ENCODE measurements at places on chromosomes 6 and 20.

DNA sequence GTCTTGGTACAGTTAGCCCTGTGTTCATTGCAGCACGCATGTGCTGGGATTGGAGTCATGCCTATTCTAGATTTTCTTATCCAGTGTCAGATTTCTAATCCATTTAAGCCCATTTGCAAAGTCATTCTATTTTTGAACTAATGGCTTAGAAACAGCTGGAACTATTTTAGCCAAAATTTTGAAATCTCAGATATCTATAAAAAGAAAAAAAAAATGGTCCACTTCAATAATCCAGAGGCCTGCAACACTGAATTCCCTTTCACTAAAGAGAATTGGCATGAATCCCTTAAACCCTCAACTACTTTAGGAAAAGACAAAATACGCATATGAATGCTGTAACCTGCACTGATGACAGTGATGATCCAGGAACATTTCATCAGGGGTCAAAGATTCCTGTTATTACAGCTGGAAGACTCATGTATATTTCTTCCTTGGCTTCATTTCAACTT, 1.5 kb downstream of the COL21A1 start:
- DNase-seq: no peak

DNA sequence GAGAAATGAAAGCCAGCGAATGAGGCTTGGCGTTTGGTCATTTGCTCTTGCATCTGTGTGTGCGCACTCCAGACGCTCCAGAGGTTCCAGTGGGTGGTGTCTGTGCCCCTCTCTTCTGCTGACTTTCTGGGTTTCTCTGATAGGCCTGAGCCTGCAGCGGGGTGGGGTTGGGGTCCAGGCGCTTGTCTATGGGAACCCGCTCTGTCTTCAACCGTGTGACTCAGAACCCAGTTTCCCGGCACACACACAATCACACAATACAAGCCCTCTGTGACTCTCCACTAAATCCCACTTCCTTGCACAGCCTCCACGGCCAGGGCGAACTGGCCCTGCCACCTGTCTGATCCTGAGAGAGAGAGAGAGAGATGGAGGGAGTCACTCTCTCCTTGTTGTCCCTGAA, 24.6 kb downstream of the RBM38 start:
- DNase-seq: no peak

GRCh38 chr6:46505693-46506512, 14.7 kb upstream of the RCAN2 start:
- DNase-seq: no peak

DNA sequence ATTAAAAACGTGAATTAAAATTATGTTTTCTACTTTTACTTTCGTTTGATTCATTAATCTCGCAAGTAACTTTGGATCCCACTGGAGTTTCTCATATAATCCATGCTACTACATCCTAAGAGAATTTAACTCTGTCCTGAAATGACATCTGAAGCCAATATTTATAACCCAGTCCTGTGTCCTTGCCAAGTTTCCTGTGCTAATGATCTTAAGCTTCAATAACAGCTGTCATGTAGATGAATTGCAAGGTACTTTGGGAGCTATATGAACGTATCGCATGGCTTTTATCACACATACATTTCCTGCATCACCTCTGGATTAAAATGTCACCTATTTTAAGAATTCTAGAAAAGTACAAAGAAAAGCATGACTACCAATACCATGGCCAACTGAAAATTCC, 833.8 kb upstream of the CITED2 start:
- no peak for DNase-seq

GRCh38 chr6:169931261-169931660, 179.8 kb downstream of the ERMARD start:
- DNase-seq: no peak

GRCh38 chr6:38942442-38942841, 106.1 kb upstream of the GLP1R start:
- no peak for DNase-seq

GRCh38 chr20:50590348-50590664, 80.1 kb downstream of the PTPN1 start:
- no peak for DNase-seq

- no peak for DNase-seq
Measured at GRCh38 chr20:53255102-53255710, 283.0 kb downstream of the TSHZ2 start.

DNA sequence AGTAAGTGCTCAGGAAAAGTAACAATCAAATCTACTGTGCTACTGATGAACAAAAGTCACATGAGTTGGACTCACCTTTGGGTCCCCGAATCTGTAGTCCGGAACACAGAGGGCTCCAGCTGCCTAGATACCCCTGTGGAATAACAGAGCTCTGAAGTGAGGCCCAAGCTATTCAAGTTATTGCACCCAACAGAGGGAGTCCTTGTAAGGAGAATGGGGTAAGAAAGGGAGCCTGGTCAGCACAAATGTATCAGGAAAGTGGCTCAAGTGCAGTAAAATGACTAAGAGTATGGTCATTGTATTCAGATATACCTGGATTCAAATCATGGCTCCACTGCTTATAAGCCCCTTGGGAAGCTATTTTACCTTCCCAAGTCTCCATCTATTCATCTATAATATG, 20.9 kb downstream of the EDN1 start:
- DNase-seq: no peak

DNA sequence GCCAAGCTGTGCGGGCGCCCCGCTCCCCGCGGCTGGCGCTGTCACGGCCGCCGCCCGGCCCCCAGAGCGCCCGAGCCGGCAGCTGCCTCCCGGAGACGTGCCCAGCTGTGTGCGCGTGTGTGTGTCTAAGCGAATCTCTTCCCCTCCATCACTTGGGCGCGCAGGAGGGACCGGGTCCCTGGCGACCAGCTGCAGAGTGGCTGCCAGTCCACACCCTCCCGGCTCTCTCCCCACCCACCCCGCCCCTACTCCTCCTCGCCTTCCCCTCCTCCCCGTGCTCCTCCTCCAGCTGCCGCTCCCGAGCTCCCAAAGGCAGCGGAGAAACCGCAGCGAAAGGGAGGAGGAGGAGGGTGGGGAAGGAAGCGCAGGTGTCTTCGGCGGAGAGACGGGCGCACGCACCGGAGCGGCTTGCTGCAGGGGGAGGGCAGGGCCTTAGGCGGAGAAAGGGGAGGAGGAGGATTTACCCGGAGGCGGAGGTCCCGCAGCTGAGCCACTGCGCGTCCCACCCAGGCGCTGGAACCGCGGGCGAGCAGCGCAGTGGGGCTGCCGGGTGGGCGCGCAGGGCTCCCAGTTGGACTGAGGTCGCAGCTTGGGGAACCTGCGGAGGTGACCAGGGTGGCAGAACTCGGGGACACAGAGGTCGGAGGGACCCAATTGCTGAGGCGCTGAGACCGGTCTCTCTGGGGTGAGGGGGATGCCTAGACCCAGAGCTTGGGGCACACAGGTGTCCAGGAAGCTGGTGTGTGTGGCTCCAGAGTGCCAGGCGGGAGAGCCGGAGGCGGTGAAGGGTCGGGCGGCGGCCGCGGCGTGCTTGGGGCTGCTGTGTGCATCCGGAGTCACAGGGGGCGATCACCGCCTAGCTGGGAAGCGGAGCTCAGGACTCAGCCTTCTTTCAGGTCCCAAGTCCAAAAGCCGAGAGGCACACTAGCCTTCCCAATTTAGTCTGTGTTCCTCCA, at the start of gene HS3ST5:
TSS of gene HS3ST5 (minus strand) at position 198 of the 956 bp plus-strand sequence. CDS start 280,178 bp downstream, outside the sequence.
- DNase-seq: no peak

- DNase-seq: no peak
Measured at GRCh38 chr6:104860221-104860620, 502 bp upstream of the HACE1 start.

GRCh38 chr6:3876101-3876500, 26.9 kb downstream of the FAM50B start:
- DNase-seq: no peak

DNA sequence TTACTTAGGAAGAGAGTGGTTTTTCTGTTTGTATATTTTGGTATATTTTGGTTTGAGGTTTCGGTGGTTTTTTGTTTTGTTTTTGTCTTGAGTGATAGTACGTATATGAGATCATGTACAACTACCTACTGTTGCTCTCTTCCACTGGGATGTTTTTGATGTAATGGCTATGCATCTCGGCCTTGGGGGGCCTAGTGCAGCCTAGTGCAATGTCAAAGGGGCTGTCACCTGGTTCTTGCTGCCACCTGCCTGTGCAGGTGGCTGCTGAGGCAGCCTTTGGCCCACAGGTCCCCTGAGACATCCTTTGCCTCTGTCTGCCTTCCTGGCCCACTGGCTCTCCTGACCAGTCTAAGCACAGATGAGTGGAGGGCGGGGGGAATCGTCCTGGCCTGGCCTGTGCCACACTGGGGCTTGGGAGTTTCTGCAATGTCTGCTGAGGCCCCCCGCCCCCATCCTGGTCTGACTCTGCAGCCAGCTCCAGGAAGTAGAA, 546.6 kb downstream of the CD83 start:
- no peak for DNase-seq

- no peak for DNase-seq
Measured at GRCh38 chr20:32050324-32050841, 1.7 kb upstream of the HCK start.

DNA sequence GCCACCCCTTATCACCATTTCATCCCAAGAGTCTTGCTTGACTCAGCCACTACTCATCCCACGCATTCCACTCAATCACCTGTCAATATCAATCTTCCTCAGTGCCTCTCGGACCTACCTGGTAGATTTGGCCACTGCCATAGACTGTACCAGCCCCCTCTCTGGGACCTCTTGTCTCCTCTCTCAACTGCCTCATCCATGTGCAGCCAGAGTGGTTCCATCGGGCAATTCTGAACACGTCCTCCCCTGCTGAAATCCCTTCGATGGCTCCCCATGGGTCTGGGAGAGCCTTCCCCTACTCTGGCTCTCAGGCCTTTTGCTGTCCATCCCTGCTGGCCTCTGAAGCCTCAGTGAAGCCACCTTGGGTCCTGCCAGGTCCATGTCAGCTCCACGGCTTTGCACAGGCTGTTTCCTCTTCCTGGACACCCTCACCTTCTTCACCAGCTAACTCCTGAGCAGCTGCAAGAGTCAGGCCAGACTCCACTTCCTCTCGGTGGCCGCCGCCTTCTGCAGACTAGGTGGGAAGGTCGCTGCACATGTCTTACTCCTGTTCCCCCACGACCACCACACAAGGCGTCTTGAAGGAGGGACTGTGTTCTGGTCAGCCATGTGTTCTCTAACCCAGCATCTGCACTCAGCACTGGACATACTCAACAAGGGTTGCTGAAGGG, 120.4 kb downstream of the TOX2 start:
- DNase-seq: no peak

GRCh38 chr6:169234634-169235033, 19.0 kb downstream of the THBS2 start:
- no peak for DNase-seq

GRCh38 chr6:35385457-35386202, 43.3 kb downstream of the PPARD start:
- no peak for DNase-seq

- no peak for DNase-seq
Measured at GRCh38 chr6:134230940-134231339, 87.0 kb downstream of the SGK1 start.

DNA sequence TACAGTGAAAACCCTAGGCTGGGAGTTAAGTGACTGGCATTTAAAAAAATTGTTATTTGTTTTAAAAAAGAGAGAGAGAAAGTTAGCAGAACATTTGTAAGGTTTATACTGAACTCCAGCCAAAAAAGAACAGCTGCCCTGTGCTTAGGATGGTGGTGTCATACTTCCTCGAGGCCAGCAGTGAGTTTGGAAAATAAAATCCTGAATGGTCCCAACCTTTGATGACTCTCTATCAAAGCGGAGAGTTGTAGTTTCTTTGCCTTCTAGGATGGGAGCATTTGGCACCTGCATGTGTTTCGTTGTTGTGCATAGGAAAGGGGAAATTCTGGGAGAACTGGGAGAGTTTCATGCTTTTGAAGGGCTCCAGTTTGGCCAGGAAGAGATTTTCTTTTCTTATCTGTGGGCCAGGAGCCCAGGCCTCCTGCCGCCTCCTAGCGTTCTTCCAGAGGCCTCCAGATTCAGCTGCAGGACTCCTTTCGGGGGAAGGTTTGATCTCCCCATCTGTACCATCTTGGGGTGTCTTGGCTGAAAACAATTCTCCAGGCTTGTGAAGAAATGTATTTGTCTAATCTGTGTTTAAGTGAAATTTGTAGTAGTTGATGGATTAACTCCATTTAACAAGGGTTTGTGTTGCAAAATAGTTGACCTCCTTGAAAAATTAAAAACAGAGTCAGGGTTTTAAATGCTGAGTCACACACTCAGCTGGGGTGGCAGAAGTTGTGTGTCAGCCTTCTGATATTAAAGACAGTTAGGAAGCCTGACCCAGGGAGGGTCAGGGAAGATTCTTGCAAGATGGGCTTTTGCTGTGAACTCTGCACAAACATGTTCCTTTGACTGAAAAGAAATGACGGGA, 63.4 kb downstream of the TXNDC5 start:
- DNase-seq: no peak

- DNase-seq: no peak
Measured at GRCh38 chr6:99814230-99814928, 179.6 kb downstream of the MCHR2 start.

DNA sequence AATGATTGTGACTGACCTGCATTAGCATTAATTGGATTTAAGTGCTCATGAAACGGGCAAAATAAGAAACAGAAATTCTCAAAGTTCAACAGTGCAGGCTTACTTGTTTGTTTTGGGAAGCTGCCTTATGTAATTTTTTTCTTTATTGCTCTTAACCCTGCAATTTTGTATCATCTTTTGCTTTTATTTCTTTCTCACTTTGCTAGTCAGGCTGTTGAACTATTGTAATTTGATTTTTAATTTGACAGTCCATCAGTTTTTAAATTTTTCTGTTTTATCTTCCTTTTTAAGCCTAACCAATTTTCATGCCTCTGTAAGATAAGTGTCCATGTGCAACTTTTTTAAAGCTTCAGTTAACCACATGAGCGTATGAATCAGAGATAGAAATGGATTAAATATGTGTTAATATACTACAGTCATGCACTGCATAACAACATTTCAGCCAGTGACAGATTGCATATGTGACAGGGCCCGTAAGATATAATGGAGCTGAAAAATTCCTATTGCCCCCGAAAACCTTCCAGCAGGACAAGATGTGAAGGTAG, 44.6 kb downstream of the PEX7 start:
- no peak for DNase-seq

- no peak for DNase-seq
Measured at GRCh38 chr6:137820425-137820824, 46.6 kb upstream of the TNFAIP3 start.

GRCh38 chr6:2149361-2150006, 95.9 kb downstream of the GMDS start:
- no peak for DNase-seq

DNA sequence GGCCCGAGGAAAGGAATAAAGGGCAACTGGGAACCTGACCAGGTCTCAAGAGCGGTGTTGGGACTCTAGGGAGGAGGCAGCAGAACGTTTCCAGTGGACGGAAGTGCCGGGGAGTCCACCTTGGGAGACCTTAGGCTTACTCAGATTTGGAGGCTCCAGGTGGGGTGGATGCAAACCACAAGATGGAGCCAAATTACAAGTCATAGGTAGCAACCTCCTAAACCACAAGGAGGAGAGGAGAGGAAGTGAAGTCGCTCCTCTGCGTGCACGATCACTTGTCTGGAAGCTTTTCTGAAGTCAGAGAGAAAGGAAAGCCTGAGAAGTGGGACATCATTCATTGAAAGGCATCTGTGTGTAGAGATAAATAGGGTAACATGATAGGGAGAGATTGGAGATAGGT, 9.3 kb downstream of the HLA-DOA start:
- no peak for DNase-seq
